ENCODE measurements at places on chromosomes 13 and 19.

DNA sequence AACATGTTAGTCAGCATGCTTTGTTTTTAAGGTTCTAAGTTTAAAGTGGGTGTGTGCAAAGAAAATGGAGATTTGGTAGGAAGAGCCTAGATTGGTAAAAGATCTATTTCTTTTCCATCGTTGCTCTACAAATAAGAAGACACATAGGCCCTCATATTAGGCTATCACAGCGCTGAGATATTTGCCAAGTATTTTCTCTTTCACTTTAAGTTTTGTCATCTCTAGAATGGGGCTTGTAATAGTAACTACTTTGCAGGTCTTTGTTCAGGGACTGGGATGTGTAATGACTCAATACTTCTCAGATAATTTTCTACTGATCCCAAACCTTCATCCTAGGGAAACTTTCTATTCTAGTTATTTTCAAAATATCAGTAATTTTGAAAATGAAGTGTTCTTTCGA lies 917.7 kb upstream of the SLC10A2 start:
- DNase-seq = no peak

- no peak for DNase-seq
Observed at GRCh38 chr13:61086087-61086486, 329.6 kb downstream of the PCDH20 start.

DNA sequence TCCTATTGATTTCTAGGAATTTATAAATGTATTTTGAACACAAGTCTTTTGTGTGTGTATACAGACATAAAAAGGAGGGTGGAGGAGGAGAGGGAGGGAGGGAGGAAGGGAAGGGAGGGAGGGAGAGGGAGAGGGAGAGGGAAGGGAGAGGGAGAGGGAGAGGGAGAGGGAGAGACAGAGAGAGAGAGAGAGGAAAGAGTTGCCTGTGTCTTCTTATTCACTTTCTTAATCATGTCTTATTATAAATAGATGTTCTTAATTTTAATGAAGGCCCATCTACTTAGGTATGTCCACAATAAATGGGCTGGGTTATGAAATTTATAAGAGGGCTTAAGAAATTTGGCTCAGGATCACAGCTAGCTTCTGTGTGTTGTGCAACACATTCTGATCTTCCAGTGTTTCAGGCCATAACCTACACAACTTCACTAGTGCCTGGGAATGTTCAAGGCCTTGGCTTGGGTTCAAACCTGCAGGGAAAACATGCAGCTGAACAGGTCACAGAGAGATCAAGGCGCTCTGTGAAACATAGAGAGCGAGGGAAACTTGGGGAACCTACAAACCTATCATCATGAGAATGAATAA lies 39.3 kb downstream of the ZNF45 start:
- no peak for DNase-seq

DNA sequence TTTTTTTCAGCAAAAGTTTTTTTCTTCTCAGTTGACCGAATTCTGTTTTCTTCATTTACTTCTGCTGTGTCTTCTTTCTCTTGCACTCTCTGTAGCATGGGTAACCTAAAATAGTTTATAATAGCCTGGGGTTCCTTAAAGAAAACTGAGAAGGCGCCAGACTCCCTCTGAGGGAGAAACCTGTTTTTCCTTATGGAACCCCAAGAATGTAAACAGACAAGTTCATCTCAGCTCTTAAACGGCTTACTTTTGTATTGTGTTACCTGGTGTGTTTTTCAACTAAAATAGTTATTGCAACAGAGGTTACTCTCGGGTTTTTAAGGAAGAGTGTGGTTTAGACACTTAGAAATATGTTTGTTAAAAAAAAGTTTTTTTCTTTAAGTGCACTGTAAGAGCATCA lies 23.8 kb upstream of the TM9SF2 start:
- no peak for DNase-seq

GRCh38 chr13:46982856-46983582 lies 86.2 kb upstream of the HTR2A start:
- DNase-seq = no peak

- DNase-seq = no peak
Observed at GRCh38 chr13:79434556-79434955, 28.5 kb upstream of the RBM26 start.

GRCh38 chr19:47429140-47429793 lies 9.9 kb upstream of the MEIS3 start:
- DNase-seq = no peak

GRCh38 chr13:32059511-32059984 lies 28.0 kb downstream of the FRY start:
- DNase-seq = no peak

- no peak for DNase-seq
Observed at GRCh38 chr19:14830702-14831101, 4.3 kb downstream of the OR7A5 start.

GRCh38 chr13:44622708-44623107 lies 46.6 kb upstream of the TSC22D1 start:
- no peak for DNase-seq

- peak; percentile 35 for DNase-seq
Observed at GRCh38 chr19:54273821-54274220, 7.1 kb downstream of the LILRB2 start.

DNA sequence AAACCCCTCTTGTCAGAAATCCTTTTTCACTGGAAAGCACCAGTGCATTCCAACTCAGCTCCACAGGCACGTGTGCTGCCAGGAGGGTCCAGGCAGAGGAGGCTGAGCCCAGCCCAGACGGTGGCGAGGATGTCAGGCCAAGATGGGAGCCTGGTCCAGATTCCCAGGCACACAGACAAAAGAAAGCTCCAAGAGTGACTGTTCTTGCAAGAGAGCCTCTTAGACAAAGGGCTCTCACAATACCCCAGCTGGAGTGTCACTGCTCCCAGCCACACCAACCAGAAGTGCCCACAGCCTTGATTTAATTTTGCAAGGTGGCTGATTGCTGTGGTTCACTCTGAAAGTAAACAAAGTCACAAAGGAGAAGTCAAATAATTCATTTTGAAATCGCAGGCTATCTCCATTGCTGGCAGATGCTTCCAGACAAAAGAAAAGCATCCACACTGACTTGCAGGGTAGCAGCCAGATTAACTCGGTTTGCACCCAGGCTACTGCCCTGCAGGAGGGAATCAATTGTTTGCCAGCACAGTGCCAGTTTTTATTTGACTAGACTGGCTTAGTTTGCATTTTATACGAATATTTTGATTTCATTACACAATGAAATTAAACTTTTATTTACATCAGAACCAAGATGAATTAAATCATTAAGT lies 95.1 kb downstream of the RAB20 start:
- DNase-seq = no peak

DNA sequence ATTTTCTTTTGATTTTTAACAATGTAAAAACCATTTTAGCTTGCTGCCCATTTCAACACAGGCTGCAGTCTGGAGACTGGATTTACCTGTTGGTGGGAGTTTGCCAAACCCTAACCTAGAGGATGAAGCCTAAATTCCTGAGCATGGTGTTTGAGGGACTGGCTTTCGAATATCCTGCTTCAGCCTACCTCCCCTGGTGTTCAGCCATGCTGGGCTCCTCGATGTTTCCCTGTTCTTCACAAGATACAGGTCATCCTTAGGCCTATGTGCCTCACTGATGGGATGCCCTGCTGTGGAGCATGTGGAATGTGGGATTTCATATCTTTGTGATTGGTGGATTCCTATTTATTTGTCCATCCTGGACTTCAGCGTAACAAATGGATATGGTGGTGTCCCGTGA lies 20.4 kb upstream of the ERCC5 start:
- DNase-seq = no peak

DNA sequence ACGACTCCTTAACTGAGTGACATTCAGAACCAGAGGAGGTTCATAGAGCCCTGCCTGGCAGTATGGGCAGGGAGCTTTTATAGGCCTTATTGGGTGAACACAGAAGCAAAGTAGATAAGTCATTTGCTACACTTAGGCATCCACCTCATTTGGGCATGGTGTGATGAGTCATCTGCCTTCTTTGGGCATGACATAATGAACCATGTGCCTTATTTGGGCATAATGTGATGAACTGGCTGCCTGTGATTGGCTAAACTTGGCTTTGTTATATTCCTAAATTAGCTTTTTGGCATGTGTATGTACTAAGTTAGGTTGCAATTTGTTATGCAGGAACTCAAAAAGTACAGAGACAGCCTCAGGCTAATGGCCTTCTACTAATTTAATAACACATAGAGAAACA lies 2210.2 kb upstream of the PCDH20 start:
- DNase-seq = no peak

- DNase-seq = peak; percentile 89
Observed at GRCh38 chr19:49475995-49476880, 2.2 kb downstream of the FLT3LG start.

DNA sequence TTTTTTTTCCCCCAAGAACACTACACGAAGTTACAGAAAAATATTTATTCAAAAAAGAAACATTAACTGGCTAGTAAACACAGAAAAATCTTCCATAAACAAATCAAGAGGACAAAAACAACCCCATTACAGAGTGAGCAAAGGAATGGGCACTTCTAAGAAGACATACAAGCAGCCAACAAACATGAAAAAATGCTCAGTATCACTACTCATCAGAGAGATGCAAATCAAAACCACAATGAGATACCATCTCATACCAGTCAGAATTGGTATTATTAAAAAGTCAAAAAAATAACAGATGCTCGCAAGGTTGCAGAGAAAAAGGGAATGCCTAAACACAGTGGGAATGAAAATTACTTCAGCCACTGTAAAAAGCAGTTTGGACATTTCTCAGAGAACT lies 131.7 kb downstream of the UGGT2 start:
- no peak for DNase-seq

- no peak for DNase-seq
Observed at GRCh38 chr19:19176950-19177349, 6.9 kb upstream of the MEF2B start.

- no peak for DNase-seq
Observed at GRCh38 chr13:76830805-76831204, 55.4 kb downstream of the KCTD12 start.

DNA sequence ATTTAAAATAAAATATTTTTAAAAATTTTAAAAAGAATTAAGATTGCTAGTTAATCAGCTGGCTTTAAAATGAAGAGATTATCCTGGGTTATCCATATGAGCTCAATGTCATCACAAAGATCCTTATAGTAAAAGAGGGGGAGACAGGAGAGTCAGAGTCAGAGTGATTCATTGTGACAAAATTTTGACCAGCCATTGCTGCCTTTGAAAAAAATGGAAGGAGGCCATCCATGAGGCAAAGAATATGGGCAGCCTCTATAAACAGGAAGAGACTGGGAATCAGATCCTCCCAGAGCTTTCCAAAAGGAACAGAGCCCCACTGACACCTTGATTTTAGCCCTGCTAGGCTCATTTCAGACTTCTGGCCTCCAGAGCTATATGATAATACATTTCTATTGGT lies 9.3 kb upstream of the RUBCNL start:
- DNase-seq = no peak

- no peak for DNase-seq
Observed at GRCh38 chr19:47104680-47105079, 8.9 kb downstream of the ZC3H4 start.

- DNase-seq = no peak
Observed at GRCh38 chr19:56969156-56969555, 128.6 kb upstream of the PEG3 start.

DNA sequence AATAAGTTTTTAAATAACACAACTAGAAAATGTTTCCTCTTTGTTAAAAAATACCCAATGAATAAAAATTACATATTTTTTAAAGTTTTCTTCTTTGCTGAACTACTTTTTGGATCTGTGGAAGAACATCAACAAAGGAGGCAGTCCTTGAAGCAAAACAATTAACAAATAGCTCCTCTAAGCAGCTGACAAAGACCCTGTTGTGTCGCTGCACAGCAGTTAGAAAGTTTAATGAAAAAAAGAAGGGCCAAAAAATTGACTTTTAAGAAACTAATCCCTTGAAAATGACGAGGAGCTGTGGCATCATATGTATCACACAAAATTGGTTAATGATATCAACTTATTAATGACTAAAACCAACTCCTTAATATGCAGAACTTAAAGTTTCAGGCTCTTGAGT lies 72.1 kb downstream of the SLITRK1 start:
- DNase-seq = no peak

GRCh38 chr13:50543141-50543540 lies 300.4 kb downstream of the DLEU7 start:
- DNase-seq = no peak

DNA sequence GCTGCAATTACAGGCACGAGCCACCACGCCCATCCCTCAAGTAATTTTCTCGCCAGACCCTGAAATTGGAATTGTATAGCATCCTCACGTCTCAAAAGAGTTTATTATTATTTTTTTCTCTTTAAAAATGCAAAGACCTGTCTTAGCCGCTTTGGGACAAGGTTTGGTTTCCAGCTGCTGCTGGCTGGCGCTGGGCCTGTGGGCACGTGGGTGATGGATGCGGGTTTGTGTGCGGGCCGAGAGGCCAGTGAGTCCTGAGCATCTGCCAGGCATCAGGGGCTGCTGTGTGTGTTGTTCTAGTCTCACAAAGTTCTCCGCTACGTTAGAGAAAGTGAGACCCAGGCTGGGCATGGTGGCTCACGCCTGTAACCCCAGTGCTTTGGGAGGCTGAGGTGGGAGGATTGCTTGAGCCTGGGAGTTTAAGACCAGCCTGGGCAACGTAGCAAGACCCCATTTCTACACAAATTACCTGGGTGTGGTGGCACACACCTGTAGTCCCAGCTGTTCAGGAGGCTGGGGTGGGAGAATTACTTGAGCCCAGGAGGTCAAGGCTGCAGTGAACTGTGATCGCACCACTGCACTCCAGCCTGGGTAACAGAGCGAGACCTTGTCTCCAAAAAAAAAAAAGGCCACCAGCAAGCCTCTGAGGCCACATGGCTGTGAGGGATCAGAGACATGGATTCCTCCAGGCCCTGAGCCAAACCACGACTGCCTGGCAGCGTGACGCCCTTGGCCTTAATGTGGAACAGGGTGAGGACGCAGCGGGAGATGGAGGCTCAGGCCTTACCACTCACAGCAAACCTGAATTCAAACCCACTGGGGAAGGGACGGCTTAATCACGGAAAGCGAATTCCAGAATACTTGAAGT lies 4.7 kb upstream of the TMPRSS9 start:
- DNase-seq = no peak

All from activated CD8-positive, alpha-beta memory T cell treated with anti-CD3 and anti-CD28 coated beads, Interleukin-2, amount 50 U/mL, for 48 hours (primary cell).